ENCODE measurements at places on chromosomes 2 and 18.

DNA sequence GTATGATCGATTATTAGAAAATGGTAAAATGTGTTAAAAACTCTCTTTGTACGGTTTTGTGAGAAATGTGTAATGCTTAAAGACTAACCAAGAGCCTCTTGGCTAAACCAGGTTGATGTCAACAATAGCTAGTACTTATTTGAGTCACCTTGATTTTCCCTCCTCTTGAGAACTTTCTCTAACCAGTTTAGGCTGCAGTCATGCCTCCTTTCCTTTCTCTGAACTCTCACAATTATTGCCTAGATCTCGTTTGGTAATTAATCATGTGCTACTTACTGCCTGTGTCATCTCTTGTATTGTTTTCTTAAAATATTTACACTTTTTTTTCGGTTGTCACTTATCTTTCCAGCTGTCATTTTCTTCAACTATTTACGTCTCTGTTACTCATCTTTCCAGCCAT is 1.1 kb upstream of the EPC2 start:
- no peak for DNase-seq

DNA sequence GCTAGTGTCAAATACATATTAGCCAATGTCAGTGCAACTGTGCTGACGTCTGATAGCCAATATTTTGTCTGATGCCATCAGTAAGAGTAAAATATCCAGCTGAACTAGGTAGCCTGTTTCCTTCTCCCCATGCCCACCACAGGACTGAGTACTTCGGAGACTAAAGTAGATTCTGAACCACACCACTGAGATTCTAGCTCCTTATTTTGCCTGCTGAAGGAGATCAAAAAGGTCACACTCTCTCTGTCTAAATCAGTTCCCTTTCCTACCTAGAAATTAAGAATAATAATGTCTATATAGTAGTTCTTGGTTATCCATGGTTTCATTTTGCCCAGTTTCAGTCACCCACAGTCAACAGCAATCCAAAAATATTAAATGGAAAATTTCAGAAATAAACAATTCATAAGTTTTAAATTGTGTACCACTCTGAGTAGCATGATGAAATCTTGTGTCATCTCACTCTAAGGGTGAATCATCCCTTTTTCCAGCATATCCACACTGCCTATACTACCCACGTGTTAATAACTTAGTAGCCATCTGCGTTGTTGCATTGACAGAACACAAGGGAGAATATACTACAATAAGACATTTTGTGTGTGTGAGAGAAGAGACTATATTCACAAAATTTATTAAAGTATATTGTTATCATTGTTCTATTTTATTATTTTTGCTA is 1043.3 kb upstream of the PIK3C3 start:
- DNase-seq: no peak

DNA sequence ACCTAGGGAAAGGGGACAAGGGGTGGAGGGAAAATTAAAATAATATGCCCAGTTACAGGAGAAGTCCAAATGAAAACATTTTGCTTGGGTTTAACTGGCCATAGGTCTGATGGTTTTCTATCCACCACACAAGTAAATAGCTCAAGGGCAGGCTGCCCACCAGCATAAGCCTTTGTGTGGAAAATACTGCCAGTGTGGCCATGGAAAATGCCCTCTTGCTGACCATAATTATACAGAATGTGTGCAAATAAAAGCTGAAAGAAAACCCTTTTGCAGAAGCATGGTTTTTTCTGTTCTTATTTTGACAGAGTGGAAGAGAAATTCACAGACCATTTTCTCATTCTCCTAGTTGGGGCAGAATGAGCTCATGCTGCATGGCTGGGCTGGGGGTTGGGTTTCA is 111.3 kb upstream of the SIX2 start:
- no peak for DNase-seq

- peak; percentile 69 for DNase-seq
Observed at GRCh38 chr2:238231251-238231793, 8.5 kb downstream of the HES6 start.

- DNase-seq: peak; percentile 39
Observed at GRCh38 chr18:61975526-61976326, 82.9 kb upstream of the RNF152 start.

DNA sequence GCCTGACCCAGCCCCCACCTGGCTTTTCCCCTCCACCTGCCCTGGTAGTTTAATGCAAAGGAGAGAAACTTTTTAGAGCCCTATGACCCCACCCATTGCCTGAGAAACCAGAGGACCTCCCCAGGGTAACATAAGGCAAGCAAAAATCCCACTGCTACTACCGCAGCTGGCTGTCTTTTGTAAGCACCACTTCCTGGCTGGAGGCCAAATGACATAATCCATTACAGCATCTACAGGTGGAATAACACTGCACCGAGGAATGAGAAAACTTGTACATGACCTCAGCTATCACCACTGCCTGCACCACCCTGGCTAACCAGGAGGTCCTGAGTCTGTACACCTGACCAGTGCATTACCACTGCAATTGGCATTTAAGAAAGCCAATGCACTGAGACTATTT is 149.6 kb upstream of the GALNT5 start:
- no peak for DNase-seq

DNA sequence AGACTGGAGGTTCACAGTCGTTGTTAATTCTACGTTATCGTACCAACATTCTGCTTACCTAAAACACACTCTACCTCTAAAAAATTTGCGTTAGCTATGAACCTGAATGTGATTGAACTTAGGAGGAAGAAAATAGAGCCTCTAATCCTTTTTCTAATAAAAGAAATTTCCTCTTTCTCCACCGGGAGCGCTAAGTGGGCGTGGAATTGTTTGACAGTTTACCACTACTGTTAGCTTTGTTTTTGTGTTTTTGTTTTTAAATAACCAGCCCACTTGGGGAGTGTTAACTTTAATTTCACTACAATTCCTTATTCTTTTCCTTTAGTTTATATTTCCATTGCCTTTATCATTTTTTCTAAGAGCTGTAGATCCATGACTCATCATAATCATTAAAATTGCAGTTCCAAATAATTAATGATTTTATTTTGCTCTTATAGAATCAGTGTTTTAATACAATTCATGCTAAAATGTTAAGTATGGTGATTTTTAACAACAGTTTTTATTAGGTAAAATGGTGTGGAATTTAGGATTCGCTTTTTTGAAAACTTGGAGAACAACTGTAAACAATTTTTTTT is 55.0 kb upstream of the ITM2C start:
- no peak for DNase-seq

DNA sequence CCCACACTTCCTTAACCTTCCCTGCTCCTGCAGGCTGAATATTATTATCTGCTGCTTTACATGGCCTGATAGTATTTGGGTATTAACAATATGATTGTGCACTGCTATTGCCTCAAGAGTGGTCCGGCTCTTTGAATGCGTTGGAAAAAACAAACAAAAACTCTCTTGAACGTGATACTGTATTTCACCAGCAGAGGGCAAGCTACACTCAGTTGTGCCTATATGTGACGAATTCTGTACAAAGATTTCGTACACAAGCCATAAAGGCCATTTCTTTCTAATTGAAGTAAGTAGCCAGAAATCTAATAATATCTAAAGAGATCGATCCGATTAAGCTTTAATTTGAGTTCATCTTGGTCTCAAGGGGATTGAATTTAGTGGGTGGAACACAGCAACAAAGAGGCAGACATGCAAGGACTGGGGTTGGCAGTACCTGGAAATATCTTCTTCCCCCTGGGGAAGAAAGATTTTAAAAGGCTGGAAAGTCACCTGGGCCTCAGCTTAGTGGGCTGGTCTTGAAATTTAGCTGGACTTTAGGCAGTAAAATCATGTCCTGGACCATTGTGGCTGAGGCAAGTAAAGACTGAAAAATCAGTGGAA is 49.3 kb upstream of the RAB6D start:
- no peak for DNase-seq

DNA sequence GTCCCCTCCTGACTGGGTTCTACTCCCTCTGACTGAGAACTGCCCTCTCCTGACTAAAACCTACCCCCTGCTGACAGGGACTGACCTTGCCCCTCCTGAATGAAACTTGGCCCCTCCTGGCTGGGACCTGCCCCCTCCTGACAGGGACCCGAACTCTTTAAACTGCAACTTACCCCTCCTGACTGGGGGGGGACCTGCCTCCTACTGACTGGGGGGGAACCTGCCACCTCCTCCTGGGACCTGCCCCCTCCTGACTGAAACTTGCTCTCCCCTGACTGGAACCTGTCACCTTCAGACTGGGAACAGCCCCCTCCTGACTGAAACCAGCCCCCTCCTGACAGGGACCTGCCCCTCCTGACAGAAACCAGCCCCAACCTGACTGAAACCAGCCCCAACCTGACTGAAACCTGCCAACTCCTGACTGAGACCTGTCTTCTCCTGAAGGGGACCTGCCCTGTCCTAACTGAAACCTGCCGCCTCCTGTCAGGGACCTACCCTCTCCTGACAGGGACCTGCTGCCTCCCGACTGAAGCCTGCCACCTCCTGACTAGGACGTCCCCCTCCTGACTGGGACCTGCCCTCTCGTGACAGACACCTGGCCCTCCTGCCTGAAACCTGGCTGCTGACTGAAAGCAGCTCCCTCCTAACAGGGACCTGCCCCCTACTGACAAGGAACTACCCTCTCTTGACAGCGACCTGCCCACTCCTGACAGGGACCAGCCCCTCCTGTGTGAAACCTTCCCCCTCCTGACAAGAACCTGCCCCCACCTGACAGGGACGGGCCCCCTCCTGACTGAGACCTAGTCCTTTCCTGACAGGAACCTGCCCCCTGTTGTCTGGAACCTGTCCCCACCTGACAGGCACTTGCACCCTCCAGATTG is 87.1 kb downstream of the PXDN start:
- DNase-seq: no peak

DNA sequence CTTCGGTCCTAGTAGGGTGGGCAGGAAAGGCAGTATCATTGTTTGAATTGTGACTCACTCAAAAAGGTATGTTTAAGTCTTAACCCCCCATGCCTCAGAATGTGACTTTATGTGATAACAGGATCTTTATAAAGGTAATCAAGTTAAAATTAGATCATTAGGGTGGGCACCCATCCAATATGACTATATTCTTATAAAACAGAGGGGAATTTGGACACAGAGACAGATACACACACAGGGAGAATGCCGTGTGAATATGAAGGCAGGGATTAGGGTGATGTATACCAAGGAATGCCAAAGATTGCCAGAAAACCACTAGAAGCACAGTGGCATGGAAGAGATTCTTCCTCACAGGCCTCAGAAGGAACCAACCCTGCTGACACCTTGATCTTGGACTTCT is 281.8 kb downstream of the CLIP4 start:
- DNase-seq: no peak

DNA sequence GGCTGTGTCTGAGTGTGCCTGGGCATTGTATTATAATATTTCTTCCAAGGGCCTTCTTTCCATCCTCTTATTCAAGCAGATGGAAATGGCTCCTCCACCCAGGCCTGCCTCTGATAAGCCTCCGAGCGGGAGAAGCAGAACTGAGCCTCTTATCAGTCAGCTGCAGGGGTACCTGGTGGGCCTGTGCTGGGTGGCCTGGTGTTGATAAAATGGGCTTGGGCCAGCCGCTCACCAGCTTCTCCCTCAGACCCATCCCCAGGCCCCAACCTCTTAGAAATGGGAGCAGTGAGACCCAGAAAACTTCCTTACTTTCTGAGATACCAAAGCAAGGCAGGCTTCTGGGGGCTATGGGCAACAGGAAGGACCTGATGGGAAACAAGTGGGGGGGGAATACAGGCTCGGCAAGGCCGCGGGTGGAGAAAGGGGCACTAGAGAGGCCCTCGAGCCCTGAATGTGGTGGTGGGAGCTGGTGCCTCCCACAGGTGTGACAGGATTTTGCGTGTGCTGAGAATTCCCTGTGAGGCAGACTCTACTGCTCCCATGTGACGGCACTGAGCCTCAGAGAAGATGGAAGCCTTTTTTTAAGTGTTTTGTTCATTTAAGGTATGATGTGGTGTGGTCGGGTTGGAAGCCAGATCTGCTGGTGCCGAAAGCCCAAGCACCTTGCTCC is 18.3 kb downstream of the GYPC start:
- DNase-seq: no peak

DNA sequence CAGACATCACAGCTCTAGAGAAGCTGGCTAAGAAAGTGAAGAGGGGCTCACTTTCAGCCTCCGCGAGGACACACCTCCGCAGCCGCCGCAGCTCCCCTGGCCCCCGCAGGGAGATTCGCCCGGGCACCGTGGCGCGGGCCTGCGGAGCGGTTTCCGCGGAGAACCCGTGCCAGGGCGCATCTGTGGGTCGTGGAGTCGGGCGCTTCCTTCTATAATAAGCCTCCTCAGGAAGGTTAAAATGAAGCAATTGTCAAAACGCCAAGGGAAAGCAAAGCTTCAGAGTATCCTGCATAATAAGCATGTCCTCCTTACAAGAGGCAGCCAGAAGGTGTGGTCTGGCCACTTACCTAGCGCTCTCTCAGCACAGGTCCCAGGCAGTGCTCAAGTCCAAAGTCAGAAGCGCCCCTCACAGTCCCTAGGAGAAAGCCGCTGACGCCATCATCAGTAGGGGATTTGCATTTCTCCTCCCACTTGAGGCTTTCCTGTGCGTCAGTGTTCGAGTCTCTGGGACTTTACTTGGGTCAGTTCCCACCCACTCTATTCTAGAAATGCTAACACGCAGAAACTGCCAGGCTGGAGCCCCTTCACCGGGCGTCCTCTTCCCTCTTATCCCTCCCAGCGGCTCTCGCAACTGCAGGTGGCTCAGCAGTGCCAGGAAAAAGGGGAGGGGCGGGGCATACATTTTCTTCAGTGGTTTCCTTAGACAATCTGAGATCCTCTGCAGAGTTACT is at the start of gene STAT4:
Gene STAT4, minus strand, starts transcription at position 395 of the 731 bp plus-strand sequence. CDS start 2,791 bp downstream, outside the sequence.
- DNase-seq: peak; percentile 92

- no peak for DNase-seq
Observed at GRCh38 chr2:141329964-141330363, 800.9 kb downstream of the LRP1B start.

GRCh38 chr2:159225025-159226016 is 61.2 kb downstream of the WDSUB1 start:
- no peak for DNase-seq

DNA sequence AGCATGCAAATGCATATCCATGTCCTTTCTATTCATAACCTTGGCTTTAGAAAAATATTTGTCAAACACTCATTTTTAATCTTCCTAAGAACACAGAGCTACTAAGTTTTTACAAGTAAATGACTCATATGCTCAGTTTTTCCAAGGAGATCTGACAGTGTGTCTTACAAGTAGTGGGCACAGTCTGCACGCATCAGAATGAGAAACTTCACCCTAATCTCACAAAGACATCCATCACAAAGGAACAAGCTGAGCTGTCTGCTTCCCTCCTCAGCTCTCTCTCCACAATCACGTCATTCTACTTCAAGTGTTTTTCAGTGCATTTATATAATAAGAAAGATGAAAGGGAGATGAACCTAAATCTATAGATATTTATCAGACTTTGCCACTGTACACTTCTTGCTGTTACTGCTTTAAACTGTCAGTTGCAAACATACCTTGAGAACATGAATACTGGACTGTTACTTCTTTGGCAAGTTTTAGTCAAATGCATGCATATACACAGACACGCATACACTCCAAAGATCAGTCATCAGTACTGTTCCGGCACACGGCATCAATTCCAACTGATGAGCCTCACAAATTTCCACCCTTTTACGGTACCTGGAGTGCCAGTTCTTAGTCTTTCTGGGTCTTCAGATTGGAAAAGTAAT is 75.7 kb downstream of the RBMS1 start:
- no peak for DNase-seq

GRCh38 chr2:177397481-177398289 is 5.1 kb downstream of the AGPS start:
- DNase-seq: no peak

GRCh38 chr2:85753525-85754312 is at the start of gene ATOH8:
TSS of gene ATOH8 (plus strand) at chr2:85753991. CDS start at chr2:85754190, 199 bp downstream.
- DNase-seq: no peak
